Neural progenitor cell (in vitro differentiated cells): ENCODE measurements at places on chromosomes 1 and 21. TPM values are rescaled to one million over a fixed set of nuclear protein-coding genes. Genes with fewer than 3 reads are reported as not detected.

DNA sequence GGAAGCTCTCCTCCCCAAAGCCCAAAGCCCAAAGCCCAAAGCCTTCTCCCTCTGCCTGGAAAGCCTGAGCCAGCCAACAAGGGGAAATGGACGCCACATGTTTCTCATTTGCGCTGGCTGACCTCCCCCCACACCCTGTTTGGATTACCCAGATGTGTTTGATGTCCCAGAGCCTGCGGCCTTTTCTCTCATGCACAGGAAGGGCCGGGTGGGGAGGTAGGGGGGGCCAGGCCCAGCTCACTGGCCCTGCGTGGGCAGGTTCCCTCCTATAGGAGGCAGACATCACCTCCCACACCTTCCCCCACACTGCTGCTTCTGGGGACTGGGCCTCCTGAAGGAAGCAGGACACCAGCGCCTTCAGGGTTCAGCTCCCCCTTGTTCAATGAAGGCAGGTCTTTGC lies 116.3 kb downstream of the NAV1 start:
- peak; percentile 41 for DNase-seq

The TEKT2 gene
- 2.7 and 7.4 TPM in 2 replicates for total RNA-seq

The SYTL1 gene
- 5.7 and 7.9 TPM in 2 replicates for total RNA-seq

The EFNA3 gene
- total RNA-seq, result 4.0 and 9.6 TPM in 2 replicates
